ENCODE measurements at places on chromosomes 7 and 10. TPM values are rescaled to one million over a fixed set of nuclear protein-coding genes. Genes with fewer than 3 reads are reported as not detected.

The MKLN1 gene
- polyA plus RNA-seq: 32.6 TPM

DNA sequence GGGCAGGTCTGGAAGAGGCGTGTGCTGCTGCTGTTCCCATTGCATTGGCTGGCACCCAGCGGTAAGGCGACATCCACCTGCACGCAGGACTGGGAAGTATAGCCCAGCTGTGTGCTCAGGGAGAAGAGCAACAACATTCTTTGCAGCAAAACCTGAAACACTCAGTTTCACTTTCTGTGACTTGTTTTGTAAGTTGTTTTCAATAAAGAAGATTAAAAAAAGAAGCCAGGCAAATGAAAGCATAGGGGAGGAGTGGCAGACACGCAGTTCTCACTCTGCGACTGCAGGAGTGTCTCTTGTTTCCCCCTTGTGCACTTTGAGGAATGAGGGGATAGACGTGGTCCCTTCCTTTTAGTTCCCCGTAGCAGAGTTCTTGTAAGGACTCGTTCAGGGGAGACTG is 5.8 kb downstream of the FBH1 start:
- no peak for DNase-seq
- H3K4me1 ChIP-seq: peaks cover 7% of the 10 kb centered on the region
- no peak overlapping the region for H3K4me3 ChIP-seq
- H3K27ac ChIP-seq: no peak overlapping the region
- no peaks in the 10 kb centered on the region for H3K27me3 ChIP-seq
- H3K36me3 ChIP-seq: no peaks in the 10 kb centered on the region

DNA sequence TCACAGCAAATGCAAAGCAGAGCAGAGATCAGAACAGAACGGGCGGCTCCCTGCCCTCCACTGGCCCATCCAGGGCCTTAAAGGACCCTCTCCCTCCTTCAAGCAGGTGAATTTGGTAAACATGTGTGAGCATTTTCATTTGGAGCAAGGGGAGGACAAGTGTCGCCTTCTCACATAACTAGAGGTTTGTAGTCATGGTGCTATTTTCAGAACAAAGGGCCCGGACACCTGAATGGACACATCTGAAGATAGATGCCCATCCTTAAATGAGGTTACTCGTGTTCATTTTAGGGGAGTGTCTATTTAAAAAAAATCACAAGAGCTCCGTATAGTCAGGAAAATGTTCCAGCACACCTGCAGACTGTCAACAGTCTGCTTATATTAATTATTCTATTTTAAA is 153.8 kb downstream of the PRKCQ start:
- no peaks in the 10 kb centered on the region for H3K4me1 ChIP-seq
- no peak for DNase-seq
- H3K27me3 ChIP-seq: no peaks in the 10 kb centered on the region
- no peak overlapping the region for H3K4me3 ChIP-seq
- no peaks in the 10 kb centered on the region for H3K36me3 ChIP-seq

DNA sequence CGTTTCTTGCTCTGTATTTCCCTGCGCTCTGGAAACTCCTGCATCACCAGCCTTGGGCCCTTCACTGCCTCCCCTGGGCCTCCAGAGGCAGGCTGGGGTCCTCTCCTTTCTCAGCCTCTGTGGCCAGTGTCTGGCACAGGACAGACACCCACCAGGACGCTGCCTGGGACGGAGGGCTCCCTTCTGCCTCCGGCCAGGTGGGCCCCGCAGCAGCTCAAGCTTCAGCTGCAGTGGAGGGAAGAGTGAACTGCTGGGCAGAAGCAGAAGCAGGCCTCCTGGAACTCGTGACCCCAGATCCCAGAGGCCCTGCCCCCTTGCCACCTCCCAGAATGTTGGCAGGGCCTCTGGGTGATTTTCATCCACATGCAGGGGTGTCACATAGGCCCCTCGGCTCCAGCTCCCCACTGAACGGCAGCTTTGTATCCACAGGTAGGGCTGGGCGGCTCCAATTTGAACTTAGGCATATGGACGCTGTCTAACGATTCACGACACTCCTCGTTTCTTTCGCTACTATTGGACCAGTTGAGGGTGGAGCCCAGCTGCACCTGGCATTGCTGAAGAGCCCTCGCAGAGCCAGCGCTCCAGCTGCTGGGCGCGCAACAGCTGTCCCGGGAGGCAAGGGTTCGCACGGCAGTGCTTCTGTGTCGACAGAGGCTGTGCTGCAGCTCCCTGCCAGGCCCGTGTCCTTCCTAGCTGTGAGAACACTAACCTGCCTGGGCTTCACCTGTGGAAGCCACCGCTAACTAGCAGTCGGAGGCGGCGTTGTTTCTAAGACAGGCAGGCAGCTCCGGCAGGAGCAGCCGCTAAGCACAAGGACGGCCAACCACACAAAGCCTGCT is 18.4 kb upstream of the GPR146 start:
- H3K27me3 ChIP-seq: no peaks in the 10 kb centered on the region
- H3K27ac ChIP-seq: no peak overlapping the region
- H3K4me1 ChIP-seq: peaks cover 1% of the 10 kb centered on the region

DNA sequence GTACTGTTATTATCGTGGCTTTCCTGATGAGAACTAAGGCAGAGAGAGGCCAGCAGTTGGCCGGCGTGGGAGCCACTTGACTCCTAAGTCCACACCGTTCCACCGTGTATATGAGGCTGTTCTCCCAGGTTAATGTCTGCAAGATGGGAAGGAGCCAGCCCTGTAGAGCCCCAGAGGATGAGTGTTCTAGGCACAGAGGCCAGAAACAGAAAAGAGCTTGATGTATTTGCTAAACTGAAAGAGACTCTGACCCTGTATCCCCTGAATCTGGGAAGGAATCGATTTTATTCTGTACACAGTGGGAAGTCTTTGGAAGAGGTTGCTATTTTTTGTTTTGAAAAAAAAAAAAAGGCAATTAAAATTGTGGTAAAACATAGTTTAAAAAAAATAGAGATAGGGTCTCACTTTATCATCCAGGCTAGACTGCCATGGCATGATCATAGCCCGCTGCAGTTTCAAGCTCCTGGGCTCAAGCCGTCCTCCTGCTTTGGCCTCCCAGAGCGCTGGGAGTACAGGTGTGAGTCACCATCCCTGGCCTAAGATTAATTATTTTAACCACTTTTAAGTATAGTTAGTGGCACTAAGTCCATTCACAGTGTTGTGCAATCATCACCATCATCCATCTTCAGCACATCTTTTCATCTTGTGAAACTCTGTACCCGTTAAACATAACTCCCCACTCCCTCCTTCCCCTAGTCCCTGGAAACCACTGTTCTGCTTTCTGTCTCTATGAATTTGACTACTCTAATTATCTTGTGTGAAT is 348.8 kb downstream of the SDK1 start:
- H3K27ac ChIP-seq: no peak overlapping the region
- no peak overlapping the region for H3K4me3 ChIP-seq
- peaks cover 2% of the 10 kb centered on the region for H3K36me3 ChIP-seq

GRCh38 chr7:139822855-139823254 is 6.2 kb upstream of the TBXAS1 start:
- no peak for DNase-seq
- H3K27me3 ChIP-seq: peaks cover 3% of the 10 kb centered on the region
- no peak overlapping the region for H3K4me3 ChIP-seq
- no peaks in the 10 kb centered on the region for H3K36me3 ChIP-seq
- no peak overlapping the region for H3K27ac ChIP-seq

The PHKG1 gene
- 0.49 TPM for polyA plus RNA-seq
